ENCODE measurements at places on chromosomes 2 and 18.

- DNase-seq = peak; percentile 17
Observed at GRCh38 chr2:236969767-236970655, 115.7 kb upstream of the COPS8 start.

- no peak for DNase-seq
Observed at GRCh38 chr2:198762441-198762840, 695.3 kb downstream of the SATB2 start.

DNA sequence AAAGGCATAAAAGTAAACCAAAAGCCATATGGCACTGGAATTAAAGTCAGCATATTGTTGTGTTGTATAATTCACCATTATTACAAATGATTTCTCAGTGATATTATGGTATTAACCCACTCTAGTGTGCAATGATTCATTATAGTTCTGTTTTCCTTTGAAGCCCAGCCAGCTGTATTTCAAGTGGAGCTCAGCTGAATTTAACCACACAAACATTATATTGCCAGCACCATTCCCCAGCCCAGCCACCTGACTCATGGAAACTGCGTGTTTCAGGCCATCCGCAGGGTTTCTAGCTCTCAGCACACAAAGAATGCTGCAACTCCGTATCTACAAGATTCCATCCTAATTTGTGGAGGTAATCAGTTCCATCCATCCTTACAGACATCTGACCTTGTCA lies 166.8 kb upstream of the CHAC2 start:
- DNase-seq = no peak

DNA sequence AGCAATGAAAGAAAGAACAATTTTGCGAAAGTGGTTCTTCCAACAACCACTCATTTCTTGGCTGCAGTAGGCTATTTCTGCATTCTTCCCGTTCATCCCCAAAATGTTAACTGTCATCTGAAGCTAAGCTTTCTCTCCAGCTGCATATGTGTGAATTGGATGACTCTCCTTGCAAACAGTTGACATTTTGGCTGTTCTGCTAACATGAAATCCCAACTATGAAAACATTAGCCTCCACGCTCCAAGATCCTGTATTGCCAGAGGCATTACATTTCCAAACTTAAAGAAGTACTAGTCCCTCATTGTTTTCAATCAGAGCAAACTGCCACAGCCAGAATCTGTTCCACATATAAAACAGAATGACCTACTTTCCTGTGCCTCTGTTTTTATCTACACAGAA lies 88.5 kb downstream of the TGIF1 start:
- no peak for DNase-seq

GRCh38 chr2:235855011-235855410 lies 313.2 kb downstream of the GBX2 start:
- no peak for DNase-seq

GRCh38 chr2:631741-632140 lies 45.5 kb downstream of the TMEM18 start:
- no peak for DNase-seq

DNA sequence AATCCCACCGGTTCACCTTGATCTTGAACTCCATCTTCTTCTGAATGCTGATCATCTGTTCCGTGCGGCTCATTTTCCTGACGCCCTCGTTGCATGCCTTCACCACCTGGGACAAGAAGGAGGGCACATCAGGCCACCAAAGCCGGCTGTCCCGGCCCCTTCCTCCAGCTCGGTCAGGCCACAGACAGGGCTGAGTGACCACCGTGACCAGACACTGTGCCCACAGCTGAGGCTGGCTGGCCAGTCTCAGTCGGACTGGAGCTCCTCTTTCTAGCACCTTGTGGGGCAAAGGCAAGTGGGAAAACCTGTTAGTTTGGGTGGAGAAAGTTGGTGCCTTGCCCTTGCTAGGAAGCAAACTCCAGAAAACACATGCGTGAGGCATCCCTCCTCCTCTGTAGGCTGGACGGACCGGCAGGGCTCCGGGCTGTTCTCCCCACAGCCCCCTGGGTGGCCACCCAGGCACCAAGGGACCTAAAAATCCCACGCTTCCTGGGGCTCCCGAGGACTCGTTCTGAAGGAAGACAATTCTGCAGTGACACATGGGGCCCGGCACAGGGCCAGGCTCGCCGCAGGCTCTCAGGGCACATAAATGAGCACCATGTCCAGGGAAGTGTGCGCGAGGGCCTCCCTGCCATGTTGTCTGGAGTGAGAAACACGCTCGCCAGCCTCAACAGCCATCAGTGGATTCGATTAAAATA lies 15.3 kb downstream of the SNORC start:
- DNase-seq = no peak

DNA sequence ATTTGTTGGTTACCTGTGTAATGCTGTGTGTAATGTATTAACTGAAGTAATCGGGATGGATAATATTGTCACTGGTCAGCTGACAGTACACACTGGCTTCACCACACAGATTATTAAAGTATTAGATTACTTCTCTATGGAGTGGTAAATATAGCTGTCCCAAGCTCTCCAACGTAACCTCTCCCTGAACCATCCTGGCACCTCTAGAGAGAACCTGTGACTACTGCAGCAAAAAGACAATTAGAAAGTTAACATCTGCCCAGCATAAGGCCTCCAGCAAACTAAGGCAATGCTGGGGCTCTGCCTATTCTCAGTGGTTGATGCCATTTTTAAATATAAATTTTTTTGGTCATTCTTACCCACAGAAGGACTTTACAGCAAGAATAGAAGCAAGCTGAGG lies 351.3 kb downstream of the GPD2 start:
- no peak for DNase-seq

DNA sequence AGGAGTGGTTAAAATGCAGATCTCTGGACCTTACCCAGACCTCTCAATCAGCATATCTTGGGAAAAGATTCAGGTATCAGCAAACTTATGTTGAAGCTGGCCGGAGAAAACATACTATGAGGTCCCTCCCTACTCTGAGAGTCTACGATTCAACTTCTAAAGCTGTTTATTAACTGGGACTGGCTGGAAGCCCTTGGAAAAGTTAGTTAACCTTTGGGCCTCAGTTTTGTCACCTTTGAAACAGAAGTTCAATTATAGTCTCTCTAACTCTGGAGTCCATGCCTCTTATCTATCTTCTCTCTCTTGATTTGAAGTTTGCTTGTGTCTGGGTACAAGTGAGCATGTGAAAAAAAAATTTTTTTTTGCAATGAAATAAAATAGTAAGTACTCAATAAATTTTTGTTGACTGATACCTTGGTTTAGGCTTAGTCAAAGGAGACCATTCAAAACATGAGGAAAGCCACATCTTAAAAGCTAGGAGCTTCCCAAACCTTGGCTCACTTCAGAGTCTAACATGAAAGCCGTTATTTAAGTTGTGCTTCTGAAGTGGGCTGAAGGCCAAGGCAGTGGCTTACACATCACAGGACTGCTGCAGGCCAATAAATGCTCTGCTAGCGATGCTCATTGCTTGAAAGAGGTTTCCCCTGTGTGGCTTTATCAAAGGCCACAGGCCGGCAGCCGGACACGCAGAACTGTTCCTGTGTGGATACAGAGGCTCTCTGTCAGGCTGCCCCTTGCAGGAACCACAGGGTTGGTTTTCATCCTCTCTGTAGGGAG lies 110.6 kb upstream of the FAM136A start:
- no peak for DNase-seq

- DNase-seq = no peak
Observed at GRCh38 chr2:215071676-215072075, 66.8 kb downstream of the ABCA12 start.

DNA sequence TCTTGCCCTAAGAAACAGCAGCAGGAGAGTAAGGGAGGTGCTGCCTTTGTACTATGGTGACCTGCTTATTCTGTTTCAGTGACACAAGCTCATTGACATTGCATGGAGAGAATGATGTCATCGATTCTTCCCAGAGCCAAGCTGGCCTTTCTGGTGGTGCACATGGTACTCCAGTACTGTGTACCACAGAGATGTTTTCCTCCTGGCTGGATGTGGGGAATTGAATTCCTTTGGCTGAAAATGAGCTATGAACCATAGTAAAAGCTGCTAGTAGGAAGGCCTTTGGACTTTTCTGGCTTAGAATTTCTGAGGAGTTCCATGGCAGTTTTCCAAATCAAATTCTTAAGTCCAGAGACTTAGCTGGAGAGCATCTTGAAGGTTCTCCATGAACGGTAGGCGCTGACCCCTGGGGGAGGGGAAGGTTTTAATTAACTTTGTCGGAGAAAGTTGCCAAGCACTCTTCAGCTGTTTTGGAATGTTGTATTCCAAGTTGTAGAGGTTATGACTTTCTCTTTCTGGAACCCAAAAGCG lies 17.1 kb upstream of the B3GNT2 start:
- DNase-seq = no peak

- DNase-seq = no peak
Observed at GRCh38 chr2:27889774-27890145, 427 bp downstream of the RBKS start.

DNA sequence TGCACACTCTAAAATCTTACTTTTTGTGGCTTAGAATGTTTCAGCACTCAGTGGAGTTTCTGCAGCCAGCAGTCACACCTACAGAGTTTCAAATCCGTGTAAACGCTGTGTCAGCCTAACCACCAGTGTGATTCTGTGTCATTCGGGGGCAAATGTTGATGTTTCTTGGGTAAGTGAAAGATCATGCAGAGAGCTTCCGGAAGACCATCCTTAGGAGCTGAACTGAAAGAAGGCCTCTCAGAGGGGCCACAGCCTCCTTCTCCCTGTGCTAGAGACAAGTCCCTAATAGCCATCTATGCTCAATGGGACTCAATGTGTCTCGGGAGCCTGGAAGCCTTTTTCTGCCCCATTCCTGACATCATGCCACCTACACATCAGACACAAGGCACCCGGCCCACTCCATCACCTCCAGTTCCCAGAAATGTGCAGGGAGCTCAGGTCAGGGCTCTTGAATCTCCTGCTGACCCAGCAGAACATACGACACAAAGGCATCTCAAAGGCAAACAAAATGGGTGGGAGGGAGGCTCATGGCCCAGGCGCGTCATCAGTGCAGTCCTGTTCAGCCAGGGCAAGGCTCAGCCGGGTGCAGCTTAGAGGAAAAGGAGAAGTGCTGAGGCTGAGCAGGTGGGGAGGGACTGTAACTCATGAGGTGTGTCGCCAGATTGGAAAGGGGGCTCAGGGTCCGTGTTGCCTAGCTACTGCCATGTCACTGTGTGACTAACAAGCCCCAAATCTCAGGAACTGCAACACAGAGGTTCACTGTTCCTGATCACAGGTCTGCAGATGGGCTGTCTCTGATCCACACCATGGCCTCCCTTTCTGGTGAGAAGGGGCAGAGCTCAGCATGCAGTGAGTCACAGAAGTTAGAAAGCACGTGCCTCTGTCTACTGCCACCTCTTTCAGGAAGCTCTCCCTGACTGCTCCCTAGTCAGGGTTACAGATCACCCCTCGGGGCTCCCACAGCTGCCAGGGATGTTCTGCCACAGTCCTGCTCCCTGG lies 82.0 kb downstream of the SMAD7 start:
- peak; percentile 73 for DNase-seq

DNA sequence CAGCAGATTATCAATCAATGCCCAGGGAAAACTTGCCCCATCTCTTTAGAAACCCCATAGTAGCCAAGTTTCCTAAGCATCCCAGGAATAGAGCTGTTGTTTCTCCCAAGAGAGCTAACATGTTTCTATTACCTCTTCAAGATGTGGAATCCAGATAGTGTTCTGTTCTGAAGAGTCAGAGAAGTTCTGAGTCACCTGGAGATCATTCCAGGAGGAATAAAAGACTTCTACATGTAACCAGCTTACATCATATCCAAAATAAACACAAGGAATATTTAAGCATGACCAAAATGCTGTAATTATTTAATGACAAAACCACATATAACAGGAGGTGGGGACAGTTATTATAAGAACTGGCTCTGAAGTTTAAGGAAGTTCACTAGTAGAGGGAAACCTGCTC lies 51.0 kb upstream of the GORASP2 start:
- DNase-seq = no peak

DNA sequence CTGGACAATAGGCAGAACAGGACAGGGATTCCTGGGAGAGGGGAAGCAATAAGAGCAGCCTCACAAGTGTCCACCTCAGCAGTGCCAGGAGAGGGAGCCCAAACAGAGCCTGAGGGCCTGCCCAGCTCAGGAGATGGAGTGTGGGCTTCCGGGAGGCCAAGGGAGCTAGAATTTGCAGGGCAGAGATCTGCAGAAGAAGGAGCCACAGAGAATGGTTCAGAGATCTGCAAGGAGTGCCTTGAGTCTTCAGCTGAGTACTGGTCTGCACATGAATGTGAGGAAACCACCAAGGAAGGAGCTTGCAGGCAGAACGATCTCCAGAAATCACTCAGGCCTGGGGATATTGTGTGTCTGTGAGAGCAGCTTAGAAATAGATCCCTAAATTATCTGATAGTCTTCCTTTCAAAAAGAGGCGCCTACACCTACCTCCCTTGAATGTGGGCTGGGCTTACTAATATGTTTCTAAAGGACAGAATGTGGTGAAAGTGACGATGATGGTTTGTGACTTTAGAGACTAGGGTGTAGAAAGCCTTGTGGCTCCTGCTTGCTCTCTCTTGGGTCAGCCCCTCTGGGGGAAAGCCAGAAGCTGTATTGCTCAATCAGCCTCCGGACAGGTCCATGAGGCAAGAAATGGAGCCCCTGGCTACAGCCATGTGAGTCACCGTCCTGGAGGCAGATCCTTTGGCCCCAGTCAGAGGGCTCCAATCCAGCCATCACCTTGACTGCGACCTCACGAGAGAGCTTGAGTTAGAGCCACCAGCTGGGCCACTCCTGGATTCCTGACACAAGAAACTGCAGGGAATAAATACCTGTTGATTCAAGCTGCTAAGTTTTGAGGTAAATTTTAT lies 7.6 kb upstream of the LPIN1 start:
- peak; percentile 34 for DNase-seq

- DNase-seq = no peak
Observed at GRCh38 chr2:231270221-231271114, 72.0 kb downstream of the ARMC9 start.

DNA sequence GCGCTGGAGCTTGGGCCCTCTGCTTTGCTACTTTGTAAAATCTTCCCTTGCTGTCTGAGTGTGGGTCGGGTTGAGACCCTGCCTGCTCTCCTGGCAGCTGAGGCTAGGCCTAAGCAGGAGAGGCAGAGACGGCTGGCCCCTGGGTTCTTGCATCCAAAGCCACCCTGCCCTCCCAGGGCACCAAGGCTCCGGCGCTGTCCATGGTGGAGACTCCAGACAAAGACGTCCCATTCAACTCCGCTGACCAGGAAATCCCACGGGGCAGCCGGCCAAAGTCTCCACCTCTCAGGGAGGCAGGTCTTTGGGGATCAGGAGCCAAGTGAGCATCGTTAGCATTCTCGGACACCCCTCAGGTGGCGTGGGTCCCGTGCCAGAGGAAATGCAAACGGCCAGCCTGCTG lies 2.6 kb upstream of the PRLH start:
- no peak for DNase-seq

DNA sequence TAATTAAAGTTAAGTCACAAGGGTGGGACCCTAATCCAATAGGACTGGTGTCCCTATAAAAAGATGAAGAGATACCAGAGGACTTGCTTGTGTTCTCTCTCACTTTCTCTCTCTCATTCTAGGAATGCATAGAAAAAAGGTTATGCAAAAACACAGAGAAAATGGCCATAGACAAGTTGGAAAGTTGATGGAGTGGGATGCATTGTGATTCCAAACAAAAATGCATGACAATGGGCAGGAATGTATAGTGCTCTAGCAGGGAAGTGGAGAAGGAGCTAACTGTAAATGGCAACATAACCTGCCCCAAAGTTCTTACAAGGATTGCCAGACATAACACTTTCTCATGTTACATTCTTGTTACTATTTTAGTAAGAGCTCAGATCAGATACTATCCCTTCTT lies 301.6 kb upstream of the LRATD1 start:
- no peak for DNase-seq
